ENCODE measurements at places on chromosomes 16 and 17.

- H3K4me1 ChIP-seq = no peaks in the 10 kb centered on the region
- no peak for DNase-seq
- H3K36me3 ChIP-seq = no peaks in the 10 kb centered on the region
These were observed 47.3 kb upstream of the CPNE2 start for GRCh38 chr16:57044931-57045693.

DNA sequence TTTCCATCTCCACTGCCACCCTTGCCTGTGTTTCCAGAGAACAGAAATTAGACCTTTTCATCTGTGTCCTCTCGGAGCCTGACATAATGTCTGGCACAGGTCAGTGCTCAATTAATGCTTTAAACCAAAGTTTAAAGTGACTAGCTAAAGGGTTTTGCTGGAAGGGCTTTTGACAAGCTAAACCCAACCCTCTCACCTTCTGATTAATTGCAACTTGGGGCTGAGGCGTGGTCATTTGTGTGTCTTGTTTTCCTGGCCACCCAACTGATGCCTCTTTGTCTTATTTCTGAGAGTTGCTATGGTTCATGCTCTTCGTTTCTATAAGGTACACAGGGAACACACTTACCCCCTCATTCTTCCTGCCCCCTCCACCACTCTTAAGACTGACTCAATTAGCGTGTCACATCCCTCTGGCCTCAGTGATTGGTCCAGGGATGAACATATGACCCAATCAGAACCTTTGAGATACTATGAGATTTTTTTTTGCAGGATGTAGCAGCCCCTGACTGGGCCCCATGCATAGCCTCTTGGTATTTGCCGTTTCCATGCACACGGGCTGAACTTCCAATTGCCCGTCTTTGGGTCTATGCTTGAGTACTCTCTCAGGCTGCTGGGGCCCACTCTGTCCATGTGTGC lies 15.8 kb upstream of the BRD7 start:
- no peak for DNase-seq
- no peaks in the 10 kb centered on the region for H3K4me1 ChIP-seq
- no peaks in the 10 kb centered on the region for H3K27me3 ChIP-seq
- H3K4me3 ChIP-seq = no peak overlapping the region
- no peaks in the 10 kb centered on the region for H3K36me3 ChIP-seq

- no peak overlapping the region for H3K27ac ChIP-seq
- DNase-seq = no peak
- H3K27me3 ChIP-seq = no peaks in the 10 kb centered on the region
- no peaks in the 10 kb centered on the region for H3K4me1 ChIP-seq
- H3K36me3 ChIP-seq = no peaks in the 10 kb centered on the region
These were observed 6.1 kb downstream of the CMTM1 start for GRCh38 chr16:66572356-66572755.

DNA sequence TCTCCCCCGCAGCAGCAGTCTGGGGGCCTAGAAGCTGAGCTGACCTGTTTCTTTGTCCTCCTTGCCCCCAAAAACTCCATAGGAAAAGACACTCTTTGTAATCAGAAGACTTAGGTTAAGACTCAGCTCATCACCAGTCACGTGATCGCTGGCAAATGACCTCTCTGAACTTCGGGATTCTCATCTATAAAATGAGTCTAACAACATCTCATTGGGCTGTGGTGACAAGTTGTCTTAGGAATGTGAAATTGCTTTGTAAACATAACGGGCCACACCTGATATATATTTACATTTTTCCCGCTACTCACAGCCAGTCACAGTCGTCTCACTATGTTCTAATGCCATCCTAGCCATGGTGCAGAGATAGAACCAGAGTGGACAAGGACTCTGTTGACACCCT lies 86.0 kb upstream of the LHX1 start:
- peaks cover 11% of the 10 kb centered on the region for H3K4me1 ChIP-seq
- DNase-seq = peak; percentile 72
- no peak overlapping the region for H3K27ac ChIP-seq
- H3K36me3 ChIP-seq = no peaks in the 10 kb centered on the region

- DNase-seq = no peak
- H3K27me3 ChIP-seq = no peaks in the 10 kb centered on the region
- no peak overlapping the region for H3K27ac ChIP-seq
- H3K36me3 ChIP-seq = no peaks in the 10 kb centered on the region
- no peaks in the 10 kb centered on the region for H3K4me1 ChIP-seq
These were observed 18.7 kb downstream of the TPSG1 start for GRCh38 chr16:1206326-1206725.

DNA sequence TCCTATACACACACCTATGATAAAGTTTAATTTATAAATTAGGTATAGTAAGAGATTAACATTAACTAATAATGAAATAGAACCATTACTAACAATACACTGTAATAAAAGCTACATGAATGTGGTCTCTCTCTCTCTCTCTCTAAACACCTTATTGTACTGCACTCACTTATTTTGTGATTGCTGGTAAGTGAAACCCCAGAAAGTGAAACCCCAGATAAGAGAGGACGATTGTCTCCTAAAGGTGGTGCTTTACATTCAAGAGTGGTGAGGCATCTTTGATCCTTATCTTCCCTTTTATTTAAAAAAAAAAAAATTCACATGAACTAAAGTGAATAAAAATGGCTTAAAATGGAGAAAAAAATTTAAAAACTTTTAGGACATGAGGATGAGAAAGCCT lies 80.1 kb upstream of the TRAP1 start:
- DNase-seq = no peak
- H3K27me3 ChIP-seq = no peaks in the 10 kb centered on the region
- peaks cover 8% of the 10 kb centered on the region for H3K4me1 ChIP-seq
- H3K4me3 ChIP-seq = no peak overlapping the region

Measured in Panc1 (cell line).